Fibroblast of skin of scalp (primary cell): ENCODE measurements at places on chromosomes 3 and 15.

- DNase-seq = no peak
These were observed 33.0 kb downstream of the PAQR9 start for GRCh38 chr3:142930463-142930862.

- DNase-seq = no peak
These were observed 60.5 kb upstream of the DPH6 start for GRCh38 chr15:35606450-35606779.

DNA sequence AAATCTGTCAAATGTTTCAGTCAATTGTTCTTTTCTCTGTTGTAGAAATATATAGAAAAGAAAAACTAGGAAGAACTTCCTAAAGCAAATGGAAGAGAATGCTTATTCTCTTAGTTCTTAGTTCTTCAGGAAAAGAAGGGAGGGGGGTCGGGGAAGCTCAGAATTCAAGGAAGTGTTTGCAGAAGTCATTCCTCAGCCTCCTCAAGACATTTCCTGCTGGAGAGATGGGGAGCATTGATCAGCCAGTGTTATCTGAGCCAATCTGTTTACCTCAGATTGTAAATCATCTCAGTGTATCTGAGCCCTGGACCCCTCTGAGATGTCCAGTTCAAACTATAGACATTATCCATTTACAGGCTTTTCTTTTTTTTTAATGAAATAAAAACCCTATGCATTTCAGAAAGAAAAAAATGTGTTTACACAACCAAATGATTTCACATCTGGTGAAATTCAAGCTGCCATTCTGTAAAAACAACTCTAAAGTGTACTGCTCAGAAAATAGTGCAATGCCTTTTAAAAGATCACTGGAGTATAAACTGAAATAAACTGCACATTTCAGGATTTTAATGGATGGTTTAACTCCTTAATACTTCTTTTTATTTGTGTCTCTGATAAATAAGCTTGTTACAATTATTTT lies 460.7 kb downstream of the ROBO1 start:
- no peak for DNase-seq

DNA sequence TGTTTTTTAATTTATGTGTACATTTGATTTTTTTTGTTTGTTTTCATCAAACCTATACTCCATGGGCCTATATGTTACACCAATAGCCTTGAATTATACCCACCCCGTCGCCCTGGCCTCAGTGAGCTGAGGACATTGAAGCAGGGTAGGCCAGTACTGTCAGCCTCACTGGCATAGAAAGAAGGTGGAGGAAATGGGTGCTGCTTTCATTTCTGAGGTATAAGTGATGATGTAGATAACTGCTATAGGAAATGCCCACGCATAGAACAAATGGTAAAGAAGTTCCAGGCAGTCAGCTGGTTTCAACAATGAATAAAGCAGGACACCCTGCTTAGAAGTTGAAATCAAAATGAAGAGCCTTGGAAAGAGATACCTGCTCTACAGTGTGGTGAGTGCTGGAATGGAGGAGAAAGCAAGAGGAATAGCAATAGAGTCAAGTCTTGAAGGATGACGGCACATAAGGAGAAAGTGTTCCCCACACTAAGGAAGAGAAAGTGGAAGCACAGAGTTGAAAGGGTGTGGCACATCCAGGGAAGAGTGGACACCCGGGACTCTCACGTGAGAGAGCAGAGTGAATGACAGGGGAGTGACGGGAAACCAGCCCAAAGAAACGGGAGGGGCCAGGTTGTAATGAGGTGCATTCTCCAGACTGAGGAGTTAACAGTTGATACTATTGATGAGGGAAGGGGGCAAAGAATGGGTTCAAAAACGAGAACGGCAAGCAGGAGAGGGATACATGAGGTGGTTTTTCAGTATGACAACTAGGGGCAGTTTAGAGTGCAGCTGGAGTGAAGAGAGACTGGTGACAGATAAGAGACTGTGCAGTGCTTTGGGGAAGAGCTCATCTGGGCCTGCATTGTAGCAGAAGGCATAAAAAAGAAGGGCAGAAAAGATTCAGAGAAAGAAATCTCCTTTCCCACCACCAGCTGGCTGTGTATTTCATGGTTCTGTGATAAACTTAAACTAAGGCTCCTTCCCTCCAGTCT lies 70.5 kb downstream of the KLHL25 start:
- DNase-seq = no peak

DNA sequence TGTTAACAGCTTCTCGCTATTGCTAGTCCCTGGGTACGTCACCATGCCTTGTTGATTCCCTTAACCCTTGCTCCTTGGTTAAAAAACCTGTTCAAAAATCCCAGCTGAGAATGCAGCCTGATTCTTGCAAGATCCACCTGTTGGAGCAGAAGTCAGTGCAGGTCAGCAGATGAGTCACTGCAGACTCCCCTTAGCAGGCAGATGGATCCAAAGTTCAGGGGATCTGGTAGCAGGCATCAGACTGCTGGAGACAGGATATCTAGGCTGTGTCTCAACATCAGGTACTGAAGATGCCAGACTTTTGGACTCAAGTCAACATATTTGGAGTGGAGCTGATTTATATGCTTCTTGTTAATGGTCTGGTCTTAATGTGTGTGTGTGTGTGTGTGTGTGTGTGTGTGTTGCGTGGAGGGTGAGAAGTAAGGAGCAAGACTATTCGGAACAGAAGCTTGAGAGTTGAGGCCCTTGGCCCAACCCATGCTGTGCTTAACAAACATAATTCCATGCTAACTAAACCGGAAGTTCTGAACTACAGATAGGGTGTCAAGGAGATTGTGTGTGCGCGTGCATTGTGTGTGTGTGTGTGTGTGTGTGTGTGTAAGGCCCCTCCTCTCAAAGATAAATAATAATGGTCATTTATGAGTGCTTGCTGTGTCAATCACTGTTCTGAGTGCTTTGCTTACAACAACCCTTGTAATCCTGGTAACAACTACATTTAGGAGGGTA lies 1.0 kb upstream of the C3orf52 start:
- no peak for DNase-seq

- no peak for DNase-seq
These were observed 275.2 kb upstream of the KCNMB2 start for GRCh38 chr3:178260887-178261565.

GRCh38 chr15:99435877-99436541 lies 129.8 kb upstream of the MEF2A start:
- DNase-seq = no peak
